ENCODE measurements at places on chromosomes 4 and X.

DNA sequence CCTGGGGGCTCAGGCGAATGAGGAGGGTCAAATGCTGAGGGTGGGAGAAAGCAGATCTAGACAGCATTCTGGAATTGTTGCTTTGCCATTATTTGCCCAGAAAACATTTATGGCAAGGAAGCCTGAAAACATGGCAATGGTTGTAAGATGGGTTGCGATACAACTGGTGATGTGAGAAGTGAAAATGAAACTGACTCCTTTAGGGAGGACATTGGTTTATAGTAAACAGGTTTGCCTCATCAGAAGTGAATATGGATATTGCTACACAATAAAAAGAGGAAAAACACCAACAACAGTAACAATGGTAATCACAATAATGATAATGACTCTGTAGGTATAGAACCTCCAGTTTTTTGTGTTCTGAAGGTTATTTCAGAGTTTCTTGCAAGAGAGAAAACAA is 107.0 kb upstream of the TBC1D9 start:
- no peak for DNase-seq

- no peak for DNase-seq
Observed at GRCh38 chrX:65731684-65732289, 64.3 kb downstream of the MSN start.

- DNase-seq, result no peak
Observed at GRCh38 chrX:149688552-149688951, 23.3 kb upstream of the MAGEA11 start.

DNA sequence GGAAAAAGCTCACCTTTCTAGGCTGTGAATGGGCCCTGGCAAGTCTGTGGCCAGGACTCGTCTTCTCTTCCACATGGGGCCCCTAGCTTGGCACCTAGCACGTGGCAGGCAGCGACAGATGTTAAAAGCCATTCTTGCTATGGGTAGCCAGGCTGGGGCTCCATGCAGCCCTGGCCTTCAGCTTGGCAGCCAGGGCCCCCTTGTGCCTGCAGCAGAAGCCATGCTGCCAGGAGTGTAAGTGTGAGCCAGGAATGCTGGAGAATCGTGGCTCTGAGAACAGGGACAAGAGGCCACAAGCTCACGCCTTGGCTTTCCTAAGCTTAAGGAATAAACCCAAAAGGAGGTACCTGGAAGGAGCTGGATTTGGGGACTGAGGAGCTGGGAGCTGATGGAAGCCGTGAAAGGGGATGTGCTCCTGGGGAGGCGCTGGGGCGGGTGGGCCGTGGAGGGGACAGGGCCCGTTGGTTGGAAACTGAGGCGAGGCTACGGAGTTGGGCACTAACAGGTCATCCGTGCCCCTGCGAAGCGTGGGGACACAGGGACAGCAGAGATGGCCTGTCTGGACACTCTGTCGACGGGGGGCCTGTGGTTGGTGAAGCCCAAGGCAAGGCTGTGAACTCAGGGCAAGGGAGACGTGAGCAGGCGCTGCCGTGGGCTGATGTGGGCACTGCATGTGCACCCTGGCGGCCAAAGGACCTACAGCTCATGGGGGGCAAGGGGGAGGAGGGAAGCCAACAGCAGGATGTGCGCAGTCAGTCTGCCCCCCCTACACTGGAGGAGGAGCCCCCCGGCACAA is 895 bp upstream of the OPN1LW start:
- no peak for DNase-seq

DNA sequence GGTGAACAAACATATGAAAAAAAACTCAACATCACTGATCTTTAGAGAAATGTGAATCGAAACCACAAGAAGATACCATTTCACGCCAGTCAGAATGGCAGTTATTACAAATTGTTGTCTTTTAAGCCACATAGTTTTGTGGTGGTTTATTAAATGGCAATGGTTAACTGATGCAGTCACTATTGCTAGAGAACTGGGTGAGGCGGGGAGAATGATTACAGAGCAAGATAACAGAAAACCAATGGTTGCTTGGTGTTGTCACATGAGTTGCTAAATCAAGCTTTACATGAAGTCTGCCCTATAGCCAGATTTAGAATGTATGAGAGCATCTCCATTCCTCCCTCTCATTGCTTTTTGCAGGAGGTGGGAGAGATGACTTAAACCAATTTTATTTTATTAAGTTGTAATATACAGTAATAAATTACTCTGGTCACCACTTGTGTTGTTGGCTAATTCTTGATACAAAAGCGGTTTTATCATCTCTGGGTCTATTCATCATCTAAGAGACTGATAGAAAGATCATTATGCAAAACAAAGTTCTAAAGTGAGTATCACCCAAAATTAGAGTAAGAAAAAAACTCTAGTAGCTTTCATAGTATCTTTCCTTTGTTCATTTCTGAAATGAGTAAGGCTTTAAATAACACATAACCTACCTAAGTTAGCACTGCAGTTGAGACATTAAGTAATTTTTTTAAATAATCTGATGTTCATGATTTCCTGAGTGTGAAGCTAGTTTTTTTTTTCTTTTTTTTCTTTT is 859.5 kb downstream of the STIM2 start:
- DNase-seq, result no peak

DNA sequence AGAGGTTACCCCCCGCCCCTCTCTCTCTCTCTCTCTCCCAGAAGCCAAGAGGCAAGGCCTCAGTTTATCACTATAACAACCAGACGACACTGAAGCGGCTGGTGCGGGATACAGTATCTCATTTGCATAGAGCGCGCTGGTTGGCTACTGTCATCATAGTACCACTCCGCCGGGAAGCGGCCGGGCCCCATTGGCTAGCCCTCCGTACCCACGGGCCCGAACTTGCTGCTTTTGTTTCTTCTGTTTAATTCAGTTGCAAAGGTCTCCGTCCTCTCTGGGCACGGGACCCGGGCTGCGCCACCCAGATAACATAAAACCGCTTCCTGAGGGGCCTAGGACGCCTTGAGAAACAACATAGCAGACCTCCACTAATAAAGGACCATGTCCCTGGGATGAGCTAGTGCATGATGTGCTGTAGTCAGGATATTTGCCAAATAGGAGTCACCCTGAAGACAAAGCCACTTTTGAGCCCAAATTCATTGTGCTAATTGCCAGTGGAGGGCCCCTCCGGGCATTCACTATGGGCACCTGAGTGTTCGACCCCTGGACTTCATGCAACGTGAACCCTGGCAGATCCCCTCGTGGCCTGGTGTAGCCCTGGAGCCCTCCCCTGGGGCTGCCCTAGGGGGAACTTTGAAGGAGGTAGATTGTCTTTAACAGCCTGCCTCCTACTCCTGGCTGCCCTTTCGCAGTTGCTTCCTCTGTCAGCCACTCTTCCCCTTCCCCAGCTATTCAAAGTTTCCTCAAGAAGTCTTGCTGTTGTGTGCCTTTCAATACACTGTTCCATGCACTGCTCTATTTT is at the start of gene PCYT1B:
PCYT1B (minus strand) TSS at position 91 of the 802 bp plus-strand sequence. CDS start 242 bp downstream, outside the sequence.
- peak; percentile 86 for DNase-seq

- DNase-seq, result no peak
Observed at GRCh38 chr4:3330707-3331106, 37.9 kb downstream of the RGS12 start.

GRCh38 chrX:19804151-19804550 is 83.2 kb downstream of the SH3KBP1 start:
- no peak for DNase-seq

DNA sequence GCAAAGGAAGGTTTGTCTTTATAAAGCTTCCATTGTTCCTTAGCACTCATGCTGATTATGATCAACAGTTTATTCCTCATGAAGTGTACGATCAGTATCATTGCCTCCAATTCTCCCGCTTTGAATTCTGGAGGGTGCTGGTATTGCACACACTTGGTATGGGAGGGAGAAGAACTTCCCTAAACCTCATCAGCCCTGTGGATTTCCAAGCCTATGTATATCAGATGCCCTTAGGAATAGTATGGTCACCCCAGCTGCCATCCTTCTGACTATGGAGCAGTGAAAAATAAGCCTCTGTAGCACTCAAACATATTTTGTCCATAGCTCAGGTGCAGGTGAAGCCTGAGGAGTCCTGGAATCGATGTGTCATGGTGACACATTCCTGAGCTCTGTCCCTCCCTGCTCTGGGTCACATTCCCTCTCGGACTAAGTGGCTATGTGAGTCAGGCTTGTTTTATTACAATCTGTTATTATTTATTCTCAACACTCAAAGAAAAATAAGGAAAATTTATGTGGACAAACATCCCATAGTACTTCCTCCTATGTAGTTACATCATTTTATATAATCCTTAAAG is 2.0 kb upstream of the ZDHHC9 start:
- no peak for DNase-seq

DNA sequence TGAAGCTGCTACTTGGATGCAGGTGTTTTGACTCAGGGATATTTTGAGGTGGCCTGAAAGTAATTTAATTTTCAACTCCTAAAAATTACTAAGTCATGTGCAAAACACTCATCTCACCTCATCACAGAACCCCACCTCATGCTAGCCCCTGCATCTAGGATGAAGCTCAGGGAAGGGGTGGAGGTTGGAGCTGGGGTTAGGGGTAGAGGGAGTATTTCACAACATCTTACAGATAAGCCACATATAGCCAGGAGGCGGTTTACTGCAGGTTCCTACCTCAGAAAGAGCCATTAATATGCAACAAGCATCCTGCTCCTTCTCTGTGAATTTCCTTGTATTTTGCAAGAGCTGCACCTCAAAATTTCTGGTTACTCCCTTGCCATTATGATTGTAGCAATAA is 70.5 kb upstream of the TSPAN5 start:
- no peak for DNase-seq
